ENCODE measurements at places on chromosomes 4 and X. TPM values are rescaled to one million over a fixed set of nuclear protein-coding genes. Genes with fewer than 3 reads are reported as not detected.

GPC4 gene
- not detected for total RNA-seq

DNA sequence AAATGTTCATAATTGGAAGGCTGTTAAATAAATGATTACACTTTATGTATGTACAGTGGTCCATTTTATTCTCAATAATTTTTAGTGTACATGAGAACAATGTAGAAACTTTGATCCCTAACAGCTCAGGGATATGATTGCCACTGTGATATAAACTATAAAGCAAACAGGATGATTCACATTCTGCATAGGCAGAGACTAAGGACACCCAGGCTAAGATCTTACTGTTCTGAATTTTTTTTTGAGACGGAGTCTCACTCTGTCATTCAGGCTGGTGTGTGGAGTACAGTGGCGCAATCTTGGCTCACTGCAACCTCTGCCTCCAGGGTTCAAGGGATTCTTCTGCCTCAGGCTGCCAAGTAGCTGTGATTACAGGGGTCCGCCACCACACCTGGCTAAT, 186.6 kb downstream of the PDGFC start:
- H3K4me1 ChIP-seq, result no peaks in the 10 kb centered on the region
- no peak overlapping the region for H3K27ac ChIP-seq
- DNase-seq, result no peak
- H3K27me3 ChIP-seq, result no peaks in the 10 kb centered on the region
- H3K4me3 ChIP-seq, result no peak overlapping the region

DNA sequence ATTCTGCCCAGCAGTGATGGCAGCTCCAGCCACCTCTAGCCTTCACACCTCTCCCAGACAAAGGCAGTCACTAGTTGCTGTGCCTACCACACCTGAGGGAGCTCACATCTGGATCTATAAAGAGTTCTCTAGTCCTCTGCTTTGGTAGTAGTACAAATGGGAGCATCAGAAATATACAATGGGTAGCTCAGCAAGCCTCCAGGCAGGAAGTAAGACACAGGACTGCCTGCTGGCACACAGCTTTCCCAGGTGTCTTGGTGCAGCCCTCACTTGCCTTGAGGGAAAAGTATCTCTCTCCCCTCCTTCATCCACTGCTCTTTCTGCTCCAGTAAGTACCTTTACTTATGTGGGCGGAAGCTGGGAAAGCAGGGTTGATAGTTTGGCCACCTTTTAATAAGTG, 212.9 kb upstream of the SLC7A11 start:
- H3K4me3 ChIP-seq, result no peak overlapping the region
- no peaks in the 10 kb centered on the region for H3K36me3 ChIP-seq
- no peaks in the 10 kb centered on the region for H3K27me3 ChIP-seq
- no peaks in the 10 kb centered on the region for H3K4me1 ChIP-seq
- DNase-seq, result no peak
- H3K27ac ChIP-seq, result no peak overlapping the region

DNA sequence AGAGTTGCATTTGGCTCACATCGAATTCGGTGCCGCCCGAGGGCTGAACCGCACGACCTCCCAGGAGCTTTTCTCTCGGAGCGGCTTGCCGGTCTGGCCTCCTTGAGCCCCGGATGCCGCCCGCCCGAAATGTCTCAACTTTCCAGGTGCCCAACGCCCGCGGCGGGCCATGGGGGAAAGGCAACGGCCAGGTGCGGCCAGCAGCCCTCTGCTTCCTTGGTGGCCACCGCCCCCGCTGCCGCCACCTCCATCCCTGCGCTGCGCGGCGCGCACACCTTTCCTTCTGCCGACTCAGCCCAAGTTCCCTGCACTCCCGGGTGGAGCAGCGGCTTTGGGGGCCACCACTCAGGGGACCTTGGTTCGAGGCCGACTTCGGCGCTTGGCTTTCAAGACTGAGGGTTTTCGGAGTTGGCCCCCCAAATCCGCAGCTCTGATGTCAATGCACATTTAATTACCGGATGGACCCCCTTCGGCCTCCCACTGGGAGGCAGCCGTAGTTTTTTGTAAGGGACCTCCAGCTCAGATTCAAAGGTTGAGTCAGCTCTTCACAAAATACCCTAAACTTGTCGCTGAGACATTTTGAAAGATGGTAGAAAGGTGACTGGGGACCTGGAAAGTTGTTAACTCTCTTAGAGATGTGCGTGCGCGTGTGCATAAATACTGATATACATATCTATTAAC, 1.1 kb downstream of the AFF2 start:
- H3K27ac ChIP-seq, result no peak overlapping the region
- H3K4me1 ChIP-seq, result peaks cover 4% of the 10 kb centered on the region
- no peak for DNase-seq
- H3K27me3 ChIP-seq, result peaks cover 24% of the 10 kb centered on the region

- peaks cover 16% of the 10 kb centered on the region for H3K36me3 ChIP-seq
- no peak for DNase-seq
- H3K4me3 ChIP-seq, result no peak overlapping the region
- peaks cover 31% of the 10 kb centered on the region for H3K4me1 ChIP-seq
Observed at GRCh38 chr4:88286897-88287296, 2.5 kb upstream of the PPM1K start.

CASP3 gene
- 70.7 TPM for total RNA-seq

DNA sequence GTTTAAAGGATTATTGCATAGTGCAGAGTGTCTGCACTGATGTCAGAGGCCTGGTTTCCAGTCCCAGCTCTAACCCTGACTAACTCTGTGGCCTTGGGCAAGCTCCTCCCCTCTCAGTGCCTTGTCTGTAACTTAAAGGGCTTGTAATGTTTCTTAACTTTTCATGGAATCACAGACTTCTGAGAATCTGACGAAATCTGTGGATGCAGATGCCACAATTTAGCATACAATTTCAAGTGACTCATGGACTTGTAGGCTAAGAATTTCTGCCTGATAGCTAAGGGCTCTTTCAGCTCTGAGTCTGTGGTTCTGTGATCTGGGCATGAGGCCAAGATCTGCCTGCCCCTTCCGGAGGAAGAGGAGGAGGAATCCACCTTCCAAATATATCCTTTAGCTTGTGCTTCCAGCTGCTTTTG, 236.9 kb downstream of the AR start:
- DNase-seq, result no peak
- H3K27me3 ChIP-seq, result no peaks in the 10 kb centered on the region
- H3K36me3 ChIP-seq, result no peaks in the 10 kb centered on the region
- H3K4me1 ChIP-seq, result no peaks in the 10 kb centered on the region
- H3K4me3 ChIP-seq, result no peak overlapping the region
- H3K27ac ChIP-seq, result no peak overlapping the region

Measured in activated CD8-positive, alpha-beta memory T cell treated with anti-CD3 and anti-CD28 coated beads, Interleukin-2, amount 10 ng/mL, durations not matched to agents 7 days and 5 days (primary cell).